ENCODE measurements at places on chromosomes 2 and 18.

GRCh38 chr2:157662401-157662800 is 33.7 kb upstream of the ACVR1C start:
- DNase-seq = no peak

DNA sequence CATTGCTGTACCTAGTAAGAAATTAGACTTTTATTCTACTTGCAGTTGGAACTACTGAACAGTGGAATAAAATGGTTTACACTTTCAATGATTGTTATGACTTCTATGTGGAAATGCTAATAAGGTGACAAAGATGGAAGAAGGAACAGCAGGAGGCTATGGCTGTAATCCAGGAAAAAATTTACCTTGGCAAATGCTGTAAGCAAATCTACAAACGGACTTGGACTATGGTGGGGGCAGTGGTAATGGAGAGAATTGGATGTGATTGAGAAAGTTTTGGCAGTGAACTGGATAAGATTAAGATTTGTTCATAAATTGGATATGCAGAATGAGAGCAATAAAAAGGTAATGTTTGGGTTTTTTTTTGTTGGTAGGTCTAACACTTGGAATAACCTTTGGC is 111.0 kb upstream of the ERBB4 start:
- DNase-seq = no peak

- DNase-seq = no peak
Observed at GRCh38 chr2:186136860-186137259, 349.2 kb upstream of the ZC3H15 start.

- no peak for DNase-seq
Observed at GRCh38 chr18:59719544-59720181, 22.4 kb upstream of the CCBE1 start.

DNA sequence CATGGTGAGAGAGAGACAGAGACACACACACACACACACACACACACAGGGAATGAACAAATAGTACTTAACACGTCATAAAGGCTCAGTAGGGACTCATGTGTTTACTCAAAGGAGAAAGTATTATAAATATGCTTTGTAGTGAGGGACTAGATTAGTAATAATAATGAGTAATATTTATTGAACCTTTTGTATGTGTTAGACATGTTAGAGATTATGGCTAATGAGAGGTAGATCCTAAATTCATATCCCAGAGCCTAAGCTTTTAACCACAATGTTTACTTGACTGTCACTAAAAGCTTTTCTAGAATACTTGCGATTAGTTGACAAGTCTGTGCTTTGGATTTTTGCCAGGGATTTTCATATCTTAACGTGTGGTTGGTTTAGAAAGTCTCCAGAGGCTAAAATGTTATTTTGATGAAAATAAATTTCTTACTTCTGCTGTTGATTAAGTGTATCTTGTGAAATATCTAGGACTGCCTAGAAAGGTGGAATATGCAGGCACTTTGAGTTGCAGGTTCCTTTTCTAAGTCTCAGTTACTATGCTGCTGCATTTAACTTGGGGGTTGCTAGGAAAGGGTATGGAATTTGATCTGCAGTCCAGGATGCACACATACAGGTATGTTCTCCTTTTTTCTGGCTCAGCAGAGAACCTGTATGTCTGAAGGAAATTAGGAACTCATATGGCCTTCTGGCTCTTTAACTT is 64.5 kb downstream of the UBR3 start:
- DNase-seq = no peak

GRCh38 chr2:33131111-33131510 is 184.4 kb downstream of the LTBP1 start:
- no peak for DNase-seq

DNA sequence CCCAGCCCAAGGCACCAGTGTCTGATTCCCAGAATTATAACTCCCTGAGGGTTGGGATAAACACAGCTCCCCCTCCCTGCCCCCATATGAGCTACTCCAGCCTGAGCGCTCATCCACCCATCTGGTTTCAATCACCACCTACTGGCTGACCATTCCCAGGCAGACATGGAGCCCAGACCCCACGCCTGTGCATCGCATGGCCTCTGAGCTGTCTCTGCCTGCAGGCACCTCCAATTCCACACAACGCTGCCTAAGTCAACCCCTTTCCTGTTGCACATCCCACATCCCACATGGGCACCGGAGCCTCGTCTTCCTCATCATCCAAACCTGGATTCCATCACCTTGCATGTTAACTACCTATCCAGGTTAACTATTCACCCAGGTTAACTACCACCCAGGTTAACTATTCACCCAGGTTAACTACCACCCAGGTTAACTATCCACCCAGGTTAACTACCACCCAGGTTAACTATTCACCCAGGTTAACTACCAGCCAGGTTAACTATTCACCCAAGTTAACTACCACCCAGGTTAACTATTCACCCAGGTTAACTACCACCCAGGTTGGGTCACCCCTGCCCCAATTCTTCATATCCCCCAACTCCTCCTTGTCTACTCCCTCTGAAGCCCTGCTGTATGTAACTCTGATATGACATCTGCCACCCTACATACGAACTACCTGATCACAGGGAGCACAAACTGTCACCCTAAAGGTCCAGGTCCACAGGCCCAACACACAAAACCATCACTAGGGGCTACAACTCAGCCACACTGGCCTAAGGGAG is 47.8 kb downstream of the TEX51 start:
- no peak for DNase-seq

GRCh38 chr2:27170581-27171337 is 22.0 kb downstream of the TCF23 start:
- no peak for DNase-seq

DNA sequence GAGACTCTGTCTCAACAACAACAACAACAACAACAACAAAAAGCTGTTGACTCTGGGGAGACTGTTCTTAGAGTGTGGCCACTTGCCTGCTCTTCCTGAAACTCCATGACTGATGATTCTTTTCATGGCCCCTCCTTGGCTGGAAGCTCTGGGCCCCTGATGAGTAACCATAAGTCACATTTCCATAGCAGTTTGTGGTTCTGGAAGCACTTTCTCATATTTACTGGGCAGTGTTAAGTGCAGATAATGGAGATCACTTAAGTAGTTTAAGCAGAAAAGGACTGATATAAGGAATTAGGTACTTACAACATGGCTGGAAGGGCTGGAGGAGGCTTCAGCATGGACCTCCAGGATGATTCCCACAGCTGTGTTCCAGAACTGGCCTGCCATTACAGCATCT is 147.3 kb upstream of the DLX2 start:
- DNase-seq = no peak

DNA sequence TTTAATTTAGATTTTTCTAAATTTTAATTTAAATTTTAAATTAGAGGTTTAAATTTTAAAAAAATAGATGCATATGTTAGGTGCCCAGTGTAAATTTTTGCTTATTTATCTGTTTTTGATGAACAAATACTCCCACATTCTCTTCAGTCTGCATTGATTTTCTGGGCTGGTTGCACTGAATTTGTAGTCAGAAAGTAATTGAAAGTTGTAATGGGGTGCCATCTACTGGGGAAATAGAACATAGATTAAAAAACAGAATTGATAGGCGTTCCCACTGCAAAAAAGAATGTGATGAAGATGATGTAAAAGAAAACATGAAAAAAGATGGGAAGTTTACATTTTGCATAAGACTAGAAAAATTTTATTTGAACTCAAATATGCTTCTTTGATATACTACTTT is 51.7 kb upstream of the CCDC85A start:
- DNase-seq = no peak

DNA sequence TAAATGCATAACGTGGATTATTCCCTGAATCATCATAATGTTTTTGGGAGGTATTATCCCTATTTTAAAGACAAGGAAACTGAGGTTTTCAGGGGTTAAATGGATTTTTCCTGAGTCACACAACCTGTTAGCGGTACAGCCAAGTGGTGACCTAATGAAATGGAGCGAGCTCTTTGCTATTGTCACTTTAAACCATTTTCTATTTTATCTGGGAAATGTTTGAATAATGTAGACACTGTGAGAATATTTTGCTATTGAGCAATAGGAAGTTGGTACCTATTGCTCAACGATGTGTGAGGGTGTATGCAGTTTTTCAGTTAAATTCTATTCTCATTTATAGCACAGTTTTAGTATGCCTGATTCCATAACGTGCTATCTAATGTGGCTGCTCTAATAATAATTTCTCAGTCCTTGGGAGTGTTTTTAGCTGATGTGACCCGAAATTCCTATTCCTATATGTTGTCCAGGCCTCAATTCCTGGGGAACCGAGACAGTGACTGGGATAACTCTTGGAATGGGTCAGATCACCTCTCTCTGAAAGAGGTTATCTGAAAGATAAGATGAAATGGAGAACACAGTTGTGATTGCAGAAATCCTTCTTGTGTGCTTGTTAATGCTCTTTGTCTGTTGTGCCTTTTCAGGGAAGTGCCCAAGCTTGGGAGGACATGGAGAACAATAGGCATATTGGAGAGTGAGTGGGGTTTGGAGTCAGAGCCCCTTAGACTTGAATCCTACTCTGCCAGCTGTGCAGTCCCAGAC is 38.4 kb downstream of the ABCB11 start:
- DNase-seq = no peak

DNA sequence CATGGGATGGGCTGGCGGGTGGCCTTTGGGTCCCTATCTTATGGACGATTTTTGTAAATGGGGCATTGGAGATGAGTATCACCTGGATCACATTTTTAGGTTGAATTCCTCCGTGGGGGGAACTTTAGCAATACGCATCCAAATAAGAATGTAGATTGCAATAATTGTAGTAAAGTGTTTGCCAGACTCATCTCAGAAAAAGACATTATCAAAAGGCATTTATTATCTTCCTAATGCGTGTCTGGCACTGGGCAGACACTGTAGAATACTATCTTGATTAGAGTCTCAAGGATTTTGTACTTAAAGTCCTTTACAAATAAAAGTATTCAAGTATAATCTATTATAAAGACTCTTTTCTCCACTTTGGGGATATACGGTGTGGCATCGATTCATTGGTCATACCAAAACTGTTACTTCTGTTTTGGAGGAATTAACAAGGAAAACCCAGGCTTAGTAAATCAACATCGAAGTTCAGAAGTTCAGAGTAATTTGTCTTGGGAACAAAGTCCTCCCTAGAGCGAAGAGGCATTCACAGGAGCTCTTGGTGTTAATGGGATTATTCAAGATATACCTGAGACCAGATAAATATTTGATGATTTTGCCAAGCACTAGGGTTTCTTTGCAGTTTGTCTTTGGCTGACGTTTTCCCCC is 578 bp upstream of the ACKR3 start:
- no peak for DNase-seq

- peak; percentile 78 for DNase-seq
Observed at GRCh38 chr2:85418132-85419008, at the start of gene SH2D6. TSS of gene SH2D6 (plus strand) at chr2:85418714. CDS start at chr2:85429466, 10,752 bp downstream.

- DNase-seq = no peak
Observed at GRCh38 chr2:230179907-230180306, 39.9 kb downstream of the SP110 start.

DNA sequence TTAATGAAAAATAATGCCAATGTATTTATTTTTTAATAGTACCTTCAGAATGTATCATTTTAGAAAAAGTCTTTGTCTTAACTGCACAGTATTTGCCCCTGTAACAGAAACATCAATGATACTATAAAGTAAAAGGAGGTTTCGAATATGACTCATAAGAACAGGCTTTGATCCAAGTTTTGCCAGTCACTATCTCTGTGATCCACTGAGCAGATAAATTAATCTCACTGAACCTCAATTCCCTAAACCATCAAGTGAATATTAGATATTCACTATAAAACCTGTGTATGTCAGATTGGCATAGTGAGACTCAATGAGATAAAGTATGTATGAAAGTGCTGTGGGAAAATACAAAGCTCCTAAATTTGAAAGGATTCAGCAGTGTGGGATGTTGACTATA is 292.1 kb downstream of the EXOC6B start:
- DNase-seq = no peak

DNA sequence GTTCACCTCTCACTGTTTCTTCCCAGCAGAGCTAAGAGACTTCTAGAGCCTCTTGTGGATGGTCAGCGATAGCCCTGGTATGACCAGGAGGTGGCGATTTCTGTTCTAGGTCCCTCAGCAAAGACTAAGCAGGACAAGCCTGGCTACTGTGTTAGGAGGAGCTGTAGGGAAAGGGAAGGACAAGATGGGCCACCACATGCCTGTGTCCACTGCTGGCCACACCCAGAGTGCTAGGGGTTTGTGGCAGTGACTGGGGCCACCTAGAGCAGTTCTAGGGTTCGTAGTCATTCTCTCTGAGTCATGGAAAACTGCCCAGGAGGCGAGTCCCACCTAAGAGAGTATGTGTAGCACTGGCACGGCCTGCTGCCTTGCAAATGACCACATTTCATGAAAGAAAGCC is 179.4 kb downstream of the ALPK2 start:
- no peak for DNase-seq

GRCh38 chr2:219570924-219571310 is 422 bp downstream of the OBSL1 start:
- DNase-seq = no peak

- no peak for DNase-seq
Observed at GRCh38 chr2:236351966-236352525, 87.8 kb upstream of the ASB18 start.

- DNase-seq = no peak
Observed at GRCh38 chr2:69167469-69167822, 154.5 kb downstream of the ANTXR1 start.

DNA sequence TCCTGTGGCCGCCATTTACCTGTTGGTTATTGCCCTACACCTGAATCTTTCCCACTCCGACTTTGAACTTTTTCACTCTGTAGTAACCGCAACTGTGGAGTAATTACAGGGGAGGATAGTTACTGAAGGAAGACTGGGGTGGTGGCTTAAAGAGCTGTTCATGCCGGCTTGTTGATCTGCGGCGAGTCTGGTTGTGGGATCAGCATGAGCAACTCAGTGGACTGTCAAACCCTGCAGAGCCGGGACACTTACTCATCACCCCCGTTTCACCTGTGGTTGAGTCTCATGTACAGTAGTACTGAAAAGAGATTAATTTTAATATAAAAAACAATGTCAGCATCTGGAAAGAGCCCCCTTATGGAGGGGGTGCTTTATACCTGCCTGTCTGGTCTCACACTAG is 2.1 kb downstream of the ASB1 start:
- DNase-seq = no peak

- DNase-seq = no peak
Observed at GRCh38 chr2:124025171-124025580, at the start of gene CNTNAP5. TSS of gene CNTNAP5 (plus strand) at chr2:124025287. CDS start at chr2:124025651, 364 bp downstream.

DNA sequence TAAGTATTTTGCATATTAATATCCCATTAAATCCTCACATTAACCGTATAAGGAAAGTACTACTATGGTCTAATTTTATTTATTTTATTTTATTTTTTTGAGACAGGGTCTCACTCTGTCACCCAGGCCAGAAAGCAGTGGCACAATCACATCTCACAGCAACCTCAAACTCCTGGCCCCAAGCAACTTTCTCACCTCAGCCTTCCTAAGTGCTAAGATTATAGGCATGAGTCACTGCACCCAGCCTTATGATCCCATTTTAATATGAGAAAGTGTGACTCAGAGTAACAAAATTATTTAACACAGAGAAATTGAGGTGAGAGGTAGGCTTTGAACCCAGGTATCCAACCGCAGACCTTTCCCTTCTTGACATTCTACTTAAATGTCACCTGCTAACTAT is 330.0 kb upstream of the POU3F3 start:
- DNase-seq = no peak

DNA sequence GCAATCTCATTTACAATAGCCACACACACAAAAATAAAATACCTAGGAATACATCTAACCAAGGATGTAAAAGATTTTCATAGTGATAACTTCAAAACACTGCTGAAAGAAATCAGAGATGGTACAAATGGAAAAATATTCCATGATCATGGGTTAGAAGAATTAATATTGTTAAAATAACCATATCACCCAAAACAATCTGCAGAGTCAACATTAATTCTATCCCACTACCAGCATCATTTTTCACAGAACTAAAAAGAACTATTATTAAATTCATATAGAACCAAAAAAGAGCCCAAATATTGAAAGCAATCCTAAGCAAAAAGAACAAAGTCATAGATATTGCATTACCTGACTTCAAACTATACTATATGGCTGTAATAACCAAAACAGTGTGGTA is 50.4 kb downstream of the ZNF385B start:
- DNase-seq = no peak

Measured in T-helper 9 cell (primary cell).